ENCODE measurements at places on chromosomes 3 and 15.

DNA sequence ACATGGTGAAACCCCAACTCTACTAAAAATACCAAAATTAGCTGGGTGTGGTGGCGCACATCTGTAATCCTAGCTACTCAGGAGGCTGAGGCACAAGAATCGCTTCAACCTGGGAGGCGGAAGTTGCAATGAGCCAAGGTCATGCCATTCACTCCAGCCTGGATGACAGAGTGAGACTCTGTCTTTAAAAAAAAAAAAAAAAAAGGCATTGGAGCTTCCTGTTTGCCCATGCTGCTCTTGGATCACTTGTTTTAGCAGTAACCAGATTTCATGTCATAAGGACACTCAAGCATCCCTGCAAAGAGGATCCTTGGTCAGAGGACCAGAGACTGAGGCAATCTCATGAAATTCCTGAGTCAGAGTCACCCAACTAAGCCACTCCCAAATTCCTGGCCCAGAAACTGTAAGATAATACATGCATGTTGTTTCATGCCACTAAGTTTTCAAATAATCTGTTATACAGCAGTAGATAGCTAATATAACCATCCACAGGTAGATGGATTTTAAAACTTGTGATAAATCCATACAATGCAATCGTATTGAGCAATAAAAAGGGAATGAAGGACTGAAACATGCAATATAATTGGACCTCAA, 82.0 kb upstream of the XXYLT1 start:
- DNase-seq: no peak

GRCh38 chr15:48449734-48450133, 118.5 kb downstream of the DUT start:
- DNase-seq: no peak

DNA sequence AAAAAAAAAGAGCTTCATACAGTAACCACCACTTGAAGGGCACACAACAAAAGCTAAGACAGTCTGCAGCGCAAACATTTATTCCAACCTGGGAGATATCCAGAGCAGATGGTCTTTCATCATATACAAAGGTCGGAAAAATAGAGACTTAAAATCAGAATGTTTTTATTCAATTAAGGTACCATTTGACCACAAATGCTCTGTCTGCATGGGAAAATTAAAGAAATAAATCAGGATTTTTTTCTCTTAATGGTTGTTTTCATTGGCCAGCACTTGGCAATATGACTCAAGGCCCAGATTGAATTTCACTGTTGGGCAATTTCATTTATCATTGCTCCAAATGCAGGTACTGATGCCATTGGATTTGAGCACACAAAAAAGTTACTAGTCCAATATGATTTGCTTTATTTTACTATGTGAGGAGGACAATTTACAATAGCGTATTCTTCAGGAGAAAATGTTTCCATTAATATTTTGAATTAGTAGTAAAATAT, 145.9 kb upstream of the AGTR1 start:
- DNase-seq: no peak

DNA sequence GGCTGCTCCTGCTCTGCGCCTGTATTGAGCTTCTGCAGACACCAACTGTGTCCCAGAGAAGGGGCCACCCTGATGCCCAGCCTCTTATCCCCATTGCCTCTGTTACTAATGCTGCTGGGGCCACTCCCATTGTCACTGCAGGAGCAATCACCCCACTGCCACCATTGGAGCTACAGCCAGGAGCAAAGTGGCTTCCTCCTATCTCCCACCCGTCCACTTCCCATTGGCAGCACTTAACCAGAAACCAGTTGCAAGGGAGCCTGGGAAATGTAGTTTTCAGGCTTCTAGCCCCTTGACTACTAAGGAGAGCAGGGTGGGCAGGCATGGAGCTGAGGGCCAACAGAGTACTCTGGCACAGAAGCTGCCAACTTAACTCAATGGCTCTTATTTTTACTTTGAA, 55.9 kb upstream of the KLF13 start:
- DNase-seq: no peak

GRCh38 chr3:188217726-188218125, 63.8 kb downstream of the LPP start:
- no peak for DNase-seq

All from SIG-M5 (cell line).